GM23338 (cell line): ENCODE measurements at places on chromosomes 7 and 10. TPM values are rescaled to one million over a fixed set of nuclear protein-coding genes. Genes with fewer than 3 reads are reported as not detected.

Gene CYP3A4
- total RNA-seq = not detected in 2 replicates

Gene ZNF117
- total RNA-seq = 16.3 and 20.0 TPM in 2 replicates

Gene SYT15
- 0.39 TPM in 1 of 2 replicates, not detected in the other for total RNA-seq

Gene EN2
- total RNA-seq = not detected in 2 replicates

Gene CRCP
- total RNA-seq = 43.4 and 60.5 TPM in 2 replicates

- no peak for DNase-seq
These were observed 8.0 kb upstream of the ZMIZ1 start for GRCh38 chr10:79060641-79061255.

- DNase-seq = peak; percentile 77
These were observed 106.9 kb upstream of the RHEB start for GRCh38 chr7:151626422-151627115.

- no peak for DNase-seq
These were observed 463.8 kb downstream of the LRMDA start for GRCh38 chr10:75895259-75895658.

GRCh38 chr7:138036135-138036534, 34.2 kb upstream of the CREB3L2 start:
- peak; percentile 55 for DNase-seq

- no peak for DNase-seq
These were observed 149.5 kb upstream of the MINDY3 start for GRCh38 chr10:16009785-16010184.

DNA sequence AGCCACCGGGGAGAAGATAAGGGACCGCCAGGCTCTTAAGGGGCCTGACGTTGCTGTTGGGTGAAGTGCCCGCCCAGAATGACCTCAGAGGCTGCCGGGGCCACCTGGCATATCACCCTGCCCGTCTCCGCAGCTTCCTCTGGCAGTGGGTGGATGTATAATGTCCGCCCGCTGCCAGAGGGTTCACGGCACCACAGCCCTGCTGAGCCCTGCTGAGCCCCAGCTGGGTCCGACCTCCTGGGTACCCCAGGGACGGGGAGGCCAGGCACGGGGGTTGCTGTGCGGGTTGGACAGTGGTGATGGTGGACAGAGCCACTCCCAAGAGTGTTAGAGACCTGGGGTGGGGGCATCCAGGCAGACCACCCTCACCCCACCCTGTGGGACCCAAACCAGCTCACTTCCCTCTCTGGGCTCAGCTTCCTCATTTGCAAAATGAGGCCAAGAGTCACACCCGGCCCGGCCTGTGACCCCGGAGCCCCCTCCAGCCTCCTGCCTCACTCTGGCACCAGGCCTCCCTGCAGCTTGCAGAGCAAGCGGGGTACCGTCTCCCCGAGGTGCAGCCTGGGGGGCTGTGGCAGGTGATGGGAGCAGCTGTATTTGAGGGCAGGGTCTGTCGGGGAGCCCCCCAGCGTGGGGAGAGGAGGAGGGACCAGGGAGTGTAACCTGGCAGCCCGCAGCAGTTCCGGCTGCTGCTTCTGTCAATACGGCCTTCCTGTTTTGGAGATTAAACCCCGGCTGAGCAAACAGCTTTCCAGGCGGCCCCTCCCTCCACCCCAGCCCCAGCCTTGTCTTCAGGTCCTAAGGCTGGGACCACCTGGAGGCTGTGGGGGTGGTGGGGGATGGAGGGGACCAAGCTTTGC, 8.4 kb upstream of the LFNG start:
- no peak for DNase-seq

DNA sequence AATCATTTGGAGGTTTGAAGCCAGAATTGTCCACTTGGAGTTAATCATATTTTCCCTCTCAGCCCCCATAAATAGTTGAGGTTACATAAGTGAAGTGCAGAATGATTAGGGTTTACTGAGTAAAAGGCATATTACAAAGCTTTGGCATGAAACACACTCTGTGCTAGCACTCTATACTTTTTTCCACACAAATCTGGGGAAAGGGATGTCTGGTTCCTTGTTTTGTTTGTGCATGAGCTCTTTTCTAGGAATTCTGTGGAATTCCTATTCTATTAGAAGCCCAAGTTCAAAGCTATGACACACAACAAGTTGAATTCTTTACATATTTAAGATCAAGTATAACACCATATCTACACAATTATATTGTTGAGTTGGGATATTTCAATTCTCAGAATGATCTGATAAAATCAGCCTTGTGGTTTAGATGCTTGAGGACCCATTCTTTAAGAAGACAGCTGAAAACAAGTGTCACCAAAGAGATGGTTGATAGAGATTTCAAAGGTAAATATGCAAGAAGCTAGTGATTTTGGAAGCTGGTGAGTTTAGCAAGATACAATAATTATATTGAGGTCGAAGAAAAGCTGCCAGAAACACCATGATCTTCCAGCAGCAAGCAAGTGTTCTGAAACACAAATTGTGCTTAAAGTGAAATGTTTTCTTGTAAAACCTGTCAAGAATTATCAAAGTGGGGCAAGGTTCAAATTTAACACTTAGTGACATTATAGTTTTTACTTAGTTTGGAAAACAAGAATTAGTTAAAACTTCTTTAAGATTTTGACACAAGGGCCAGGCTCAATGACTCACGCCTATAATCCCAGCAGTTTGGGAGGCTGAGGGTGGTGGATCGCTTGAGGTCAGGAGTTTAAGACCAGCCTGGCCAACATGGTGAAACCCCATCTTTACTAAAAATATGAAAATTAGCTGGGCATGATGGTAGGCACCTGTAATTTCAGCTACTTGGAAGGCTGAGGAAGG, 122.6 kb downstream of the INHBA start:
- DNase-seq = no peak

GRCh38 chr10:114681542-114681941, 23.5 kb upstream of the ABLIM1 start:
- DNase-seq = no peak

DNA sequence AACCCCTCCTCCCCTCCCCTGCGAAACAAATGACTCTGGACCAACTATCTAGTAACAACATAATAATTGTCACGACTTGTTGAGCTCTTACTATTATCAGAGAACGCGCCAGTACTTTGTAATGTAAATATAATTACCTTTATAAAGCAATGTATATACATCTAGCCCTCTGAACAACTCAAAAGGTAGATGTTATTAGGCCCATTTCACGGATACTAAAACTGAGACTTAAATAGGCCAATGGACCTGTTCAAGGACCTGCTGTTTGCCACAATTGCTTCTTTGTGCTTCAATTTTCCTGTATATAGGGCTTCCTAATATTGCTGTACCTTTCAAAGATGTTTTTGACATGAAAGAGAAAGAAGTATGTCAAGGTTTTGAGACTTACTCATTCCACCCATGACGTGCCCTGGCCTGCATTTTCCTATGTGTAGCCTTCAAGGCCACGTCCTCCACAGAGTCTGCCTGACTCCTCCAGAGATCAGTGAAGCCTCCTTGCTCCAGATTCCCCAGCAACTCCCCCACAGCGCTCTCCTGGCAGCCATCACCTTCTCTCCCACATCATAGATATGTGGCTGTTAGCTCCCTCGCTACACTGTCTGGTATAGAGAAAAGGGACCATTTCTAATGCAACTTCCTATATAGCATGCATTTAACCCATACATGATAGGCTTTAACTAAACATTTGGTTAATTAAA, 156.6 kb downstream of the SKIDA1 start:
- no peak for DNase-seq

DNA sequence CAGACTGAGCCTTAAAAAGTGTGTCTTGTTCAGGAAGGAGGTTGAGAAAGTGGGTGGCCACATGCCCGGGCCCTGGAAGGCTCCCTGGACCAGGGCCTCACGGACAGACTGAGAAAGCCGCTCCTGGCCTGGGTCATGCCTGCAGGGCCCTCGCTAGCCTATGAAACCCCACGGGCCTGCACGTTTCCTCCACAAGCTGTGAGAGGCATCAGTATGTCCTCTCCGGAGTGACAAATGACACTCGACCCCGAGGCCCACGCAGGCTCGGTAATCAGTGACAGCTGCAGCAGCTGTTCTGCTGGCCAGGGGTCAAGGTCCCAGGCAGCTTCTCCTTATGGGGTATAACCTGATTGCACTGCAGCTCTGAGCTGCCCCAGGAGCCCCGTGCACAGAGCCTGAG, 47.6 kb downstream of the ASB13 start:
- no peak for DNase-seq

- DNase-seq = peak; percentile 94
These were observed at the start of gene VWDE for GRCh38 chr7:12403287-12404181. TSS of gene VWDE (minus strand) at chr7:12403865. CDS start at chr7:12403716, 149 bp downstream.

DNA sequence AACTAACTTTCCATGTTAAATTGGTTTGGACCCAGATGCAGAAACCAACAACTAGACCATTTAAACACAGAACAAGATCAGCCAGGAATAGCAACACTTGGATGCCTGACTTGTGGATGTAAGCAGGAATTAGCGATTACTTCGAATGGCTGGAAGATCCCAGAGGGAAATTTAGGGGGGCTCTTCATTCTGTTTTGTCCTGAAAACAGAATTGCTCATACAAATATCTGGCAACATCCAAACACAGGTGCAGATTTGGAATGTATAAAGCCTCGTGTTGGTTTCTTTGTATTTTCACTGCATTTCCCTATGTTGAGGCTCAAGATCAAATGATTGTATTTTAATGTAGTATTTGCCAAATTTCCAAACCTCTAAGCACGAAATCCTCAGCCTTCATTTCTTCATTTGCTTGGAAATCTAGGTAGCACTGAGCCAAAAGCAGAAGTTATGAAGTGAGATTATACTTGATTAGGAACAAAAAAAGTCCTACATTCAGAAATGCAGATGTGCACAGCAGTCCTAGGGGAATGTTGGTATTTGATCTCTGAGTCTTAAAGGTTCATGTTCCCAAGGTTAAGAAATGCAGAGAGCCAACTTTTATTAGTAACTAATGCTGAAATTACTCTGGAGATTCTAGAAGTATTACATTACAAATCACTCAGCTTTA, 248.7 kb upstream of the TCF7L2 start:
- DNase-seq = no peak

GRCh38 chr10:113097036-113097435, 147.0 kb downstream of the TCF7L2 start:
- DNase-seq = no peak
